Gastrocnemius medialis (tissue), 4 donors: ENCODE measurements at places on chromosomes 1 and 21.

- H3K27me3 ChIP-seq: no peaks in the 10 kb centered on the region
- DNase-seq: no peak
- H3K4me1 ChIP-seq: no peaks in the 10 kb centered on the region
- no peak overlapping the region for H3K4me3 ChIP-seq
- H3K27ac ChIP-seq: no peak overlapping the region
- no peaks in the 10 kb centered on the region for H3K36me3 ChIP-seq
Measured at GRCh38 chr21:39077876-39078275, 105.4 kb downstream of the PSMG1 start.

DNA sequence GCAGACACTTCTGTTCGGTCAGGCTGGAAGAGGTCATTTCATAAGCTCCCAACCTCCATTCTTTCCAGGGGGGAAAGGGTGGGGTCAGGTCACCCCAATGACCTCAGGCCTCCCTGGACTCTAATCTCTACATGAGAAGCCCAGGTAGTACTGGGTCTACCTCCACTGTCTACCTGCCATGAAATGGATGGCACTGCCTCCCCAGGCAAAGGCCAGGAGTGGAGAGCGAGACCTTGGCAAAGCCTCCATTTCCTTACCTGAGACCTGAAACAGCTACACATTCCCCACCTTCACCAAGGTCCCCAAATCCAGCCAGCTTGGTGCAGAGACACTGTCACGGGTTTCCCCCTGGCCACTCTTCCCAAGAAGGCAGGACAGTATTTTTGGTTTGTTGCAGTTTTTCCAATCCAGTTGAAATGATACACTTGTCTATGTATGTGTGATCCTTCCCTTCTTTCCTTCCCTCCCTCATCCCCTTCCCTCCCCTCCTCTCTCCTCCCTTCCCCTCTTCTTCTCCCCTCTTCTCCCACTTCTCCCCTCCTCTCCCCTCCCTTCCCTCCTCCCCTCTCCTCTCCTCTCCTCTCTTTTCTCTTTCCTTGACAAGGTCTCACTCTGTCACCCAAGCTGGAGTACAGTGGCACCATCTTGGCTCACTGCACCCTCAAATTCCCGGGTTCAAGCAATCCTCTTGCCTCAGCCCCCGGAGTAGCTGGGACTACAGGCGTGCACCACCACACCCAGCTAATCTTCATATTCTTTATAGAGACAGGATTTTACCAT is 16.1 kb downstream of the BTG2 start:
- H3K27ac ChIP-seq: peak overlapping the region; percentile 89
- H3K4me3 ChIP-seq: no peak overlapping the region
- DNase-seq: no peak
- H3K27me3 ChIP-seq: no peaks in the 10 kb centered on the region

DNA sequence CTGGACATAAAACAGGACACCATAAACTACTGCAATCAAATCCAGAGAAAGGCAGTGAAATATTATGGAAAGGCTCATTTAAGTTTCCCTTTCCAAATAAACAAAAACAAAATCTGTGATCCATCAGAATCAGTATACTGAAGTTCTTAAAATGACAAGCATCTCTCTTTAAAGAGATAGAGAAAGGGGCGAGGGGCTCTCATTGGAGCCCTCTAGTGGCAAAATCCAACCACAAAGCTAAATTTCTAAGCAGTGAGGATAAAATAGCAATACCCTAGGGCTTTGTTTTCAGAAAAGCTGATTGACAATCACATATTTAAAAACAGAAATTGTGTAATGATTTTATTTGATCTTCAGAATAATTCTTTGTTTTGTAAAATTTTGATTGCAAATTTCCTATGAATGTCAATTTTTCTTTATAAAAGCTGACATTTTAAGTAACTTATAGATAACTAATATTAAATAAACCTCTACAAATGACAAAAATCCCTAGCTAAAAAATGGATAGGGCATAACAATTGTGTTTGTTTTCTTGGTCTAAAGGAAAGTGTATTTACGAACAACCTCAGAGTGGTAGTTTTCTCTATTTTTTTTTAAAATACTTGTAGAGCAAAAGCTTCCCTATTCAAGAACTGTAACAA is 138.2 kb downstream of the COL24A1 start:
- H3K27me3 ChIP-seq: no peaks in the 10 kb centered on the region
- DNase-seq: no peak
- no peaks in the 10 kb centered on the region for H3K36me3 ChIP-seq
- H3K27ac ChIP-seq: no peak overlapping the region
- no peaks in the 10 kb centered on the region for H3K4me1 ChIP-seq

DNA sequence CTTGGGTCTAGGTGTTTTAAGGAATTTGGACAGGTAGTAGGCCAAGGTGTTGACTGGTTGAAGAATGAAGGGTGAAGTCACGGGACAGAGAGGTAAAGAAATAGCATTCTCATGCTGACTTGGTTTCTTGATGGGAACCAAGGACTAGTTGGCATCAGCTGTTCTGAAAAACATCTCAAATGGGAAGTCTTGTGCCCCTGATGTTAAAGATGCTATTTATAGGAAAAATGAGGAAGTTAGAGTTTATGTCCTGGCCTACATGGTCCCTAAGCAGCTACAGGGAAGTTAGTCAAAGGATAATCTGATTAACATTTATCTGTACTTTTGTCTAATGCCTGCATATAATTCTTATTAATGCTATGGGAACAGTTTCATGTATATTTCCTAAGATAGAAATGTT is 262.4 kb downstream of the HHIPL2 start:
- H3K27me3 ChIP-seq: no peaks in the 10 kb centered on the region
- no peak overlapping the region for H3K27ac ChIP-seq
- H3K4me3 ChIP-seq: no peak overlapping the region
- H3K36me3 ChIP-seq: no peaks in the 10 kb centered on the region
- DNase-seq: no peak

DNA sequence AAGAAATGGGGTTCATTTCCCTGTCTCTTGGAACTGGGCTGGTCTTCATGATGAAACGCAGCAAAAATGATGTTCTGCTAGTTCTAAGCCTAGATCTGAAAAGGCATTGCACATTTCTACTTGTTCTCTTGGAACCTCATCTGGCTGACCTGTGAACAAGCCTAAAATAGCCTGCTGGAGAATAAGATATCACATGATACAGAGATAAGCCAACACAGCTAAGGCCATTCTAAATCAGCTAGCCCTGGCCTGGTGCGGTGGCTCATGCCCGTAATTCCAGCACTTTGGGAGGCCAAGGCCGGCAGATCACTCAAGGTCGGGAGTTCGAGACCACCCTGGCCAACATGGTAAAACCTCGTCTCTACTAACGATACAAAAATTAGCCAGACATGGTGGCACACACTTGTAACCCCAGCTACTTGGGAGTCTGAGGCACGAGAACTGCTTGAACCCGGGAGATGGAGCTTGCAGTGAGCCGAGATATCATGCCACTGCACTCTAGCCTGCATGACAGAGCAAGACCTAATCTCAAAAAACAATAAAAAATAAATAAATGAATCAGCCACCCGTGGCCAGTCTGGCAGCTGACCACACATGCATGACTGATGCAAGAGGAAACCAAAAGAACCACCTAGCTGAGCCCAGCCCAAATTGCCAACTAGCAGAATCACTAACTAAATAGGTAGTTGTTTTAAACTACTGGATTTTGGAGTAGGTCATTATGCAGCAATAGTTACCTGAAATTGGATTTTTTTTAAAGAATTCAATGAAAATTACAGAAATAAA is 18.0 kb downstream of the CD244 start:
- H3K27me3 ChIP-seq: no peaks in the 10 kb centered on the region
- no peak overlapping the region for H3K4me3 ChIP-seq
- no peak overlapping the region for H3K27ac ChIP-seq
- DNase-seq: no peak
- H3K4me1 ChIP-seq: peaks cover 4% of the 10 kb centered on the region
- no peaks in the 10 kb centered on the region for H3K36me3 ChIP-seq

GRCh38 chr1:50218344-50219120 is 109.8 kb downstream of the ELAVL4 start:
- H3K4me3 ChIP-seq: no peak overlapping the region
- no peak overlapping the region for H3K27ac ChIP-seq
- DNase-seq: no peak
- no peaks in the 10 kb centered on the region for H3K4me1 ChIP-seq
- H3K36me3 ChIP-seq: no peaks in the 10 kb centered on the region
- H3K27me3 ChIP-seq: no peaks in the 10 kb centered on the region

DNA sequence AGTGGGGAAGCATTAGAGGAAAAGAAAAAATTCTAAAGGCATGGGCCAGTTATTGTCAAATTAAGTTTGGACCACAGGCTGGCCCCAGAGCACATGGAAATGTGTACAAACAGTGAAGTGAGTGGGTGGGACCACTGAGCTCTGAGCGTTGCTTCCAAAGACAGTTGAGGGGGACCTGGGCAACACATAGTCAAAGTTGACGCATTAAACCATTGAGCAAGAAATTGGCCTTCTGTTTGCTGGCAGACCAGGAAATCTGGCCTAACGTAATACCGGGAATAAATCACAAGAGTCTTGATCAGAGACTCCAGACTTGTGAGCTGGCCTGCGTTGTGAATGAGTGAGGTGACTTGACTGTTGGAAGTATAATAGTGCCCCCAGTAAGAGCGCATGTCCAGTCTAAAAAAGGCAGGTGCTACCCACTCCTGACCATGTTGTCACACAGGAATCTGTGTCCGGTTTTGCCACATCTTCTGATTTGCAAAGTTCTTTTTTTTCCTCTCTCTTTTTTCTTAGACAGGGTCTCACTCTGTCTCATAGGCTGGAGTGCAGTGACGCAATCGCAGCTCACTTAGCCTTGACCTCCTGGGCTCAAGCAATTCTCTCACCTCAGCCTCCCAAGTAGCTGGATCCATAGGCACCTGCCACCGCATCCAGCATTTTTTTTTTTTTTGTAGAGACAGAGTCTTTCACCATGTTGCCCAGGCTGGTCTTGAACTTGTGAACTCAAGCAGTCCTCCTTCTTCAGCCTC is 10.7 kb downstream of the EPHB2 start:
- H3K4me3 ChIP-seq: no peak overlapping the region
- H3K36me3 ChIP-seq: no peaks in the 10 kb centered on the region
- peaks cover 3% of the 10 kb centered on the region for H3K27me3 ChIP-seq
- no peaks in the 10 kb centered on the region for H3K4me1 ChIP-seq
- no peak for DNase-seq

GRCh38 chr1:112793631-112794565 is 78.8 kb upstream of the PPM1J start:
- no peak for DNase-seq
- no peaks in the 10 kb centered on the region for H3K4me1 ChIP-seq
- H3K27me3 ChIP-seq: no peaks in the 10 kb centered on the region

GRCh38 chr1:205665201-205666045 is 14.9 kb downstream of the SLC45A3 start:
- H3K36me3 ChIP-seq: no peaks in the 10 kb centered on the region
- no peak for DNase-seq
- H3K4me1 ChIP-seq: peaks cover 7% of the 10 kb centered on the region
- H3K27ac ChIP-seq: no peak overlapping the region
- no peak overlapping the region for H3K4me3 ChIP-seq

- H3K27me3 ChIP-seq: no peaks in the 10 kb centered on the region
- DNase-seq: no peak
- H3K4me1 ChIP-seq: no peaks in the 10 kb centered on the region
- H3K4me3 ChIP-seq: no peak overlapping the region
- H3K27ac ChIP-seq: no peak overlapping the region
Measured at GRCh38 chr1:233460692-233461091, 133.2 kb downstream of the MAP3K21 start.

DNA sequence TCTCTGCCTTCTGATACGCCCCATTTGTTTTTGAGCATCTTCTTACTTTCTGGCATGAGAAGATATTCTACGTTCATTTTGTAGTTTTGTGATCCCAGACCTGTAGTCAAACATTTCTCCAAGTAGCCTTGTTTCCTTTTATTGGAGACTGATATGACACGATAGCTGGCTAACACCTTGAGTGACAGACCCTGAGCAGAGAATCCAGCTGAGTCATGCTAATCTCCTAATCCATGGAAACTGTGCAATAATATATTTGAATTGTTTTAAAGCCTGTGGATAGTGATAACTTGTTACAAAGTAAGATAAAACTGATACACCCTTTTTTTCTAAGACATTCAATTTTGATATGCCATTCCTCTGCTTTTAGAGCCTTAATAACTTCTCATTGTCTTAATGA is 1.2 kb upstream of the IFI44L start:
- H3K27ac ChIP-seq: peak overlapping the region; percentile 70
- peaks cover 23% of the 10 kb centered on the region for H3K4me1 ChIP-seq
- no peaks in the 10 kb centered on the region for H3K27me3 ChIP-seq
- no peaks in the 10 kb centered on the region for H3K36me3 ChIP-seq
- DNase-seq: no peak
- H3K4me3 ChIP-seq: peak overlapping the region; percentile 69

DNA sequence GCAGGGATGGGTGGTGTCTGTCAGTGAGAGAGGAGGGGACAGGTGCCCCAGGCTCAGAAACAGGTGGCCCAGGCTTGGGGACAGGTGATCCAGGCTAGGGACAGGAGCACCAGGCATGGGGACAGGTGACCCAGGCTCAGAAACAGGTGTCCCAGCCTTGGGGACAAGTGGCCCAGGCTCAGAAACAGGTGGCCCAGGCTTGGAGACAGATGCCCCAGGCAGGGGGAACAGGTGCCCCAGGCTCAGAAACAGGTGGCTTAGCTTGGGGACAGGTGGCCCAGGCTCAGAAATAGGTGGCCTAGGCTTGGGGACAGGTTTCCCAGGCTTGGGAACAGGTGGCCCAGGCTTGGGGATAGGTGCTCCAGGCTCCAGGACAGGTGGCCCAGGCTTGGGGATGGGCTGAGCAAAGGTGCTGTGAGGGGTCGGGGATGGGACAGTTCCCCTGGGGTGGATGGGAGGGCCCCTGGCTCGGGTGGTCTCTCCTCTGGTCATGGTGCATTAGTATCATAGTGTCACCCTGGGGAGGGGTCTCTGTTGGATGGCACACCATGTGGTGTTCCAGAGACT is 87.7 kb upstream of the C1orf174 start:
- H3K4me1 ChIP-seq: no peaks in the 10 kb centered on the region
- no peaks in the 10 kb centered on the region for H3K36me3 ChIP-seq
- H3K27me3 ChIP-seq: no peaks in the 10 kb centered on the region
- H3K4me3 ChIP-seq: no peak overlapping the region
- no peak for DNase-seq
- no peak overlapping the region for H3K27ac ChIP-seq

- no peaks in the 10 kb centered on the region for H3K27me3 ChIP-seq
- no peak overlapping the region for H3K4me3 ChIP-seq
- no peaks in the 10 kb centered on the region for H3K36me3 ChIP-seq
- no peaks in the 10 kb centered on the region for H3K4me1 ChIP-seq
- H3K27ac ChIP-seq: no peak overlapping the region
- no peak for DNase-seq
Measured at GRCh38 chr1:190124068-190124467, 353.6 kb downstream of the BRINP3 start.

- no peak for DNase-seq
- no peaks in the 10 kb centered on the region for H3K4me1 ChIP-seq
- H3K27me3 ChIP-seq: no peaks in the 10 kb centered on the region
- no peak overlapping the region for H3K27ac ChIP-seq
- H3K36me3 ChIP-seq: no peaks in the 10 kb centered on the region
Measured at GRCh38 chr1:109954041-109954512, 30.5 kb upstream of the AHCYL1 start.

GRCh38 chr21:31732597-31733550 is 956 bp upstream of the SCAF4 start:
- H3K4me1 ChIP-seq: peaks cover 36% of the 10 kb centered on the region
- H3K4me3 ChIP-seq: peak overlapping the region; percentile 81
- no peak for DNase-seq
- H3K36me3 ChIP-seq: no peaks in the 10 kb centered on the region
- peak overlapping the region; percentile 92 for H3K27ac ChIP-seq
